Aorta (tissue), 5 donors: ENCODE measurements at places on chromosomes 4 and X. TPM values are rescaled to one million over a fixed set of nuclear protein-coding genes. Genes with fewer than 3 reads are reported as not detected.
A peak's percentile ranks its signal among the peaks of the same experiment; 100 is the strongest.

DNA sequence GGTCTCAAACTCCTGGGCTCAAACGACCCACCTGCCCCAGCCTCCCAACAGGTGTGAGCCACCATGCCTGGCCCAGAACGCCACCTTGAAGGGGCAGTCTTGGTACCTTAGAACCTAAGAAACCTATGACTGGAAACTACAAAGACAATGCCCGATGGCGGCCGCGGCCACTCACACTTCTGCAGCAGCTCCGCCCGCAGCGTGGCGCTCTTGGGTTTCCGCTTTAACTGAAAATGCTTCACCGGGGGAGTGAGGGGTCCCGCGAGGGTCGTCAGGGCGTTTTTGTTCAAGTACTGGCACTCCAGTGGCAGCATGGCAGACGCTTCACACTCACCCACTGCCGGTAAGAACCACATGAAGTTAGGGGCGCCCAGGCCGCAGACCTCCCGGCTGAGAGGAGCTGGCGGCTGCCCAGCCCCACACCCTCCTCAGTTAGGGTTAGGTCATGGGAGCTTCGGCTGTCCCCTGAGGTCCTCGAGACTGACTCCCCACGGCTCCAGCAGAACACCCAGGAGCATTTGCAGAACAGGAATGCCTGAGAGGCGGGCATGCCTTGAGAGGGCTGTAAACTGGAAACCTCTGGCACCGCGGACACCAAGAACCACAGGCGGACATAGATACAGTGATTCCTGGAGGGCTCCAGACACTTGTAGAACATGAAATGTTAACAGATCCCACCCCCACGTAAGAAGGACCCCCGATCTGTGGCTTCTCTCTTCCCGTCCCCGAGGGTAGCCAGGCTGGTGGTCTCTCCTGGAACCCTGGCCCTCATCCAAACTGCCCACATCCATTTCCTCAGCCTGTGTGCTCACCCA is 19.0 kb downstream of the NELFA start:
- DNase-seq, result no peak
- no peak overlapping the region for H3K4me3 ChIP-seq

DNA sequence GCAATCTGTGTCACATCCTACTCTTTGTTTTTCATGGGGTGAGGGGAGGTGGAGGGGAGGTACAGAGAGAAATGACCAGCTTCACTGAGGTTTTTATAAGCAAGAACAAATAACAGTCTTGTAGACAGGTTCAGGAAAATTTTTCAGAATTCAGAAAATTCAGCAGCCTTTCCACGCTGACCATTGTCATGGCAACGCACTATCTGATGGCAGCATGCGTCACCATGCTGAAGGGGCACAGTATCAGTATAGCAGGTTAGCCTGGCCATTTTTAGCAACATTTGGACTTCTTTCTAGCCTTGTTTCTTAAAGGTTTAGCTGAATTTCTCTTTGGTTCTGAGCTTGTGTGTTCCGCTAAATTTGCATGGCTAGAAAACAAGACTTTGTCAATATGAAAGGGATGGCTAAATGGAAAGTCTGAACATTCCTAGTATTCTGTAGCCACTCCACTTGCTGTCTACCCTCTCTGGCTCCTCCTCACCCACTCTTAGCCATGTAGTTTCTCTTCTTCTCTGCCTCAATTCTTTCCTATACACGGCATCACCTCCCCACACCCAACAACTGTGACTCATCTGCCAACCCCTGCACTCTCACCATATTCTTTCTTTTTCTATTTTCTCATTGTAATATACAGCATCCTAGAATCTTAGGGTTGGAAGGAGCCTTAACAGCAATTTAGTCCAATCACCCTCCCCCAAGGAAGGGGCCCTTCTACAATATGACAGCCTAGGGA is 42.7 kb upstream of the CITED1 start:
- no peak overlapping the region for H3K4me3 ChIP-seq
- H3K27ac ChIP-seq, result no peak overlapping the region
- H3K4me1 ChIP-seq, result no peaks in the 10 kb centered on the region
- DNase-seq, result no peak

- H3K27ac ChIP-seq, result no peak overlapping the region
- H3K4me1 ChIP-seq, result no peaks in the 10 kb centered on the region
- no peak for DNase-seq
Measured at GRCh38 chr4:7342223-7343080, 92.3 kb downstream of the PSAPL1 start.

Gene GPR78
- not detected for total RNA-seq

DNA sequence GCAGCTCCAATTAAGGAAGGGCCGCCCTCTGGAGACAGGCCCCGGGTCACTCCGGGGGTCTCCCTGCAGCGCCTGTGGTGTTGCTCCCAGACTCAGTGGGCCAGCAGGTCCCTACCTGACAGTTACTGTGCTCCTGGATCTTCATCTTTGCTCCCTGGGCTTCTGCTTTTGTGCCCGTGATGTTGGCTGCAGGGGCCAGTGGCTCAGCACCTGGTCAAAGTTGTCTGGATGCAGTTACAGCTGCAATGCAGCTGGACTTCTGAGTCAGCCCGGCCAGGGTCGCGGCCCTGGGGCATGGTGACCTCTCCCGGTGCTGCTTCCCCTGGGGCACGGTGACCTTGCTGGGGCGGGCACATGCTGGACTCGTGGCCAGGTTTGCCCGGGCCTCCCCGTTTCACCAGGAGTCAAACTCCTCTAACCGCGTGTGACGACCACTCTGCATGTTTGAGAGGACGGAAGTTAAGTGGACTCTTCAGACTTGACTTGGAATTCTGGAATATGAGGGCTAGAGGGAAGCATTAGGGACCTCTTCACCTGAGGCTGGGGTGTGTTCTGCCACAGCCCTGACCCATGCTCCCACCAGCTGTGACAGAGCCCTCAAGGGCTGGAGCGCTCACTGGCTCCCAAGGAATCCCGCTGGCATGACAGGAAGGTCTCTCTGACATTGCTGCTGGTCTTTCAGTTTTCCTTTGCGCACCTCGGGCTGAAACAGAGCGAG is 3.7 kb downstream of the CTAG2 start:
- no peaks in the 10 kb centered on the region for H3K4me1 ChIP-seq
- H3K27me3 ChIP-seq, result no peaks in the 10 kb centered on the region
- H3K27ac ChIP-seq, result no peak overlapping the region
- H3K4me3 ChIP-seq, result no peak overlapping the region
- peak; percentile 61 for DNase-seq

DNA sequence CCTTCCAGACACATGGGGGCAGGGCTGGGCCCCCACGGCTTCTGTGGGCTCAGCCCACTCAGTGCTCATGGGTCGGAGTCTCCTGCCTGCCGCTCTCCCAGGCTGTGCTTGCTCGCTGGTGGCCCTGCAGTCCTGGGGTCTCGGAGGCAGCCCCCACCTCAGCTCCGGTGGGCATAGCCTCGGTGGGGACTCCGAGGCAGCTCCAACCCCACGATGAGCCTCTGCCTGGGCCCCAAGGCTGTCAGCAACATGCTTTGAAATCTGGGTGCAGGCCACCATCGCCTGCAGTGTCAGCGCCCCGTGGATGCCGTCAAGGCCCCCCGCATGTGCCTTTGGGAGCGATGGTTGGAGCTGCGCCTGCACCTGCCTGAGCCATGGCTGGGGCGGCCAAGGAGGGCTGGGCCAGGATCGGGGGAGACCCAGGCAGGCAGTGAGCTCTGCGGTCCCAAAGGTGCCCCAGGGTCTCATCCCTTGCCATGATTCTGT is 30.2 kb upstream of the SPON2 start:
- H3K4me3 ChIP-seq, result no peak overlapping the region
- DNase-seq, result peak; percentile 73
- H3K27ac ChIP-seq, result no peak overlapping the region
- no peaks in the 10 kb centered on the region for H3K36me3 ChIP-seq

Gene DCK
- 11.2 TPM for total RNA-seq

- peaks cover 4% of the 10 kb centered on the region for H3K4me1 ChIP-seq
- H3K4me3 ChIP-seq, result no peak overlapping the region
- H3K36me3 ChIP-seq, result no peaks in the 10 kb centered on the region
Measured at GRCh38 chr4:17280261-17281018, 231.4 kb downstream of the QDPR start.

DNA sequence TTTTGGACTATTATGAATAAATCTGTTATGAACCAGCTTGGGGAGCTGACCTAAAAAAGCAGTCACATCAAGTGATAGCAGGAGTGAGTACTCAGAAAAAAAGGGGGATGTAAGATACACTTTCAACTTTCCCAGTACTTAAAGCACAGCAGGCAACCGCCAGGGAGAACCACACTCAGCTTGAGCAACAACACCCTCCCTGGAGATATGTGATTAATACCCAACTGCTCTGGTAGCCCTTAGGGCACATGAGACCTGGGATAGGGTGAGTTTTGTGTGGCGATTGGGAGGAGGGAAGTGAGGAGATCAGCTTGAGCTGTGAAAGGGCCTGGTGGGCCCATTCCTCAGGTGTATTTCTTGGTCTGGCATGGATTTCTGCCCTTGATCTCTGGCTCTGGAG is 220.3 kb upstream of the SFRP2 start:
- DNase-seq, result no peak
- no peaks in the 10 kb centered on the region for H3K4me1 ChIP-seq
- H3K27ac ChIP-seq, result no peak overlapping the region
- no peaks in the 10 kb centered on the region for H3K36me3 ChIP-seq
- H3K4me3 ChIP-seq, result no peak overlapping the region

GRCh38 chr4:152605641-152606335 is 69.9 kb upstream of the FBXW7 start:
- no peaks in the 10 kb centered on the region for H3K27me3 ChIP-seq
- H3K4me3 ChIP-seq, result no peak overlapping the region
- no peaks in the 10 kb centered on the region for H3K4me1 ChIP-seq
- H3K36me3 ChIP-seq, result no peaks in the 10 kb centered on the region
- H3K27ac ChIP-seq, result no peak overlapping the region

Gene MAGEB1
- not detected for total RNA-seq

DNA sequence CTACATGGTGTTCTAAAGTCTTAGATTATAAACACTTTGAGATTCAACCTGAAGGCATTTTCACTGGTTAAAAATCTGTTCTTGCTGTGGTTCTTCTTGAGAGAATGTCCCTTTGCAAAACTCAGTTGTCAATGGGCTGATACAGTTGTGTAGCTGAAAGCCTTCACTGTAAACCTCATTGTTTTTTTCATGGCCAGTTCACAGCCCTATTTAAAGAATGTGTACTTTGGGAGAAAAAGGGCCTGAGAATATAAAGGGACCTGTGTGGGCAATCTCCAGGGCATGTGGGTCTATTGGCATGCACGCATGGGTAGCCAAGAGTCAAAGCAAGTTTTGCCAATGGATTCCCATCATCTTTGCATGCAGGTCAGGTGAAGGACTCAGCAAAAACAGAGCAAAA is 7.8 kb upstream of the MAP7D3 start:
- DNase-seq, result no peak
- no peaks in the 10 kb centered on the region for H3K36me3 ChIP-seq
- peak overlapping the region; percentile 77 for H3K27ac ChIP-seq
- no peak overlapping the region for H3K4me3 ChIP-seq

DNA sequence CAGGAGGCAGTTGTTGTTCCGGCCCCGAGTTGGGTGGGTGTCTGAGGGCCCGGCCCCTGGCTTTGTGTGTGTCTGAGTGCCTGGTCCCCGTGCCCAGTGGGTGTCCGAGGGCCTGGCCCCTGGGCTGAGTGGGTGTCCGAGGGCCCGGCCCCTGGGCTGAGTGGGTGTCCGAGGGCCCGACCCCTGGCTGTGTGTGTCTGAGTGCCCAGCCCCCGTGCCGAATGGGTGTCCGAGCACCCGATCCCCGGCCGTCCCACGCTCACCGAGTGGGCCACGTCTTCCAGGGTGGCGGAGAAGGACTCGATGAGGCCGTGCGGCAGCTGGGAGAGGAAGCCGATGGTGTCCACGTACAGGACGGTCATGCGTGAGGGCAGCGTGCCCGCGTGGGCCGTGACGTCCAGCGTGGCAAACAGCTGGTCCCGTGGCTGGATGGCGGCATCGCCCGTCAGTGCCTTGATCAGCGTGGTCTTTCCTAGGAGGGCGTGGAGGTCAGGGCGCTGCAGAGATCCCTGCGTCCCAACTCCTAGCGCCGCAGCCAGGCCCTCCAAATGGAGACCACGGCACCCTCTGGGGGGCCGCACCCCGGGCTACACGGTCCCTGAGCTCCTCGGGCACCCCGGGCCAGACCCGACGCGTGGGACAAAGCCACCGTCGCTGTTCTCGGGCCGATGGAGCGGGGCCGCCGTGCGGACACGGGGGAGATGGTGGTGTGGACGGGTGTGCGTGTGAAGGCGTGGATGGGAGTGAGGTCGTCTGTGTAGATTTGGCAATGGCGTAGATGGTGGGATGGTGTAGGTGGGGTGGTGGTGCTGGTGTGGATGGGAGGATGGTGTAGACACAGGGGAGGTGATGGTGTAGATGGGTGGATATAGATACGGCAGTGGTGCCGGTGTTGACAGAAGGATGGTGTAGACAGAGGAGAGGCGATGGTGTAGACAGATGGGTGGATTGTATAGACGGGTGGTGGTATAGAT is 7.2 kb downstream of the GTPBP6 start:
- H3K4me3 ChIP-seq, result no peak overlapping the region
- DNase-seq, result peak; percentile 42
- no peaks in the 10 kb centered on the region for H3K27me3 ChIP-seq
- H3K4me1 ChIP-seq, result no peaks in the 10 kb centered on the region
- H3K27ac ChIP-seq, result no peak overlapping the region

Gene RHOH
- total RNA-seq, result 3.3 TPM

Gene TSPAN6
- total RNA-seq, result 12.2 TPM

DNA sequence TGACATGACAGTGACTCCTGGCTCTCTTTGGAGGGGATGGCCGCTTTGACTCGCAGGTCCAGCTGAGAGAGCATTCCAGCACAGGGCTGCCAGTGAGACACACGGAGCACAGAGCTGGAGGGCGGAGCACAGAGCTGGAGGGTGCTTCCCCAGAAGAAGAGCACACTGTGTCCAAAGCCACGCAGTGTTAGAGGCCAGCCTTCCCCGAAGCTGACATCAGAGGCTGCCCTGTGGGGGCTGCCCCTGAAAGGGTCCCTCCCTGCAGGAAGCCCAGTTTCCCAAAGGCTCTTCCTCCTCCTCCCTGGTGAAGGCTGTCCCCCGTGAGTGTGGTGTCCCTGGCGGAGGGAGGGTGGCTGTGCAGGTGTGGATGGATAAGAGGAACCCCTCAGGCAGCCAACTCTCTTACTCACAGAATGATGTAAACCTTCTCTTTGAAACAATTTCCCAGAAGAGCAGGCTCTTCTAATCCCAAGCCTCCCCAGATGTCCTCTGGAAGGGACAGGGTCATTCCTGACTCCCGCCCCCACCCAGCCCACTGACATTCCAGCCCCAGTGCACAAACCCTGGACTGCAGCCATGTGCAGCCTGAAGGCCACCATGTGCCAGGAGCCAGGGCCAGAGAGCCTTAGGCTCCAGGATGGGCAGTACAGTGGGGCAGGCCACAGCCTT is 53.4 kb downstream of the PSAPL1 start:
- no peaks in the 10 kb centered on the region for H3K27me3 ChIP-seq
- DNase-seq, result peak; percentile 34
- no peaks in the 10 kb centered on the region for H3K36me3 ChIP-seq
- no peaks in the 10 kb centered on the region for H3K4me1 ChIP-seq
- H3K4me3 ChIP-seq, result no peak overlapping the region

Gene GLRA3
- not detected for total RNA-seq

- no peaks in the 10 kb centered on the region for H3K36me3 ChIP-seq
- no peaks in the 10 kb centered on the region for H3K27me3 ChIP-seq
- DNase-seq, result no peak
- H3K4me3 ChIP-seq, result no peak overlapping the region
Measured at GRCh38 chrX:109270580-109271484, 211.1 kb downstream of the GUCY2F start.
